ENCODE measurements at places on chromosomes 16 and 17.

DNA sequence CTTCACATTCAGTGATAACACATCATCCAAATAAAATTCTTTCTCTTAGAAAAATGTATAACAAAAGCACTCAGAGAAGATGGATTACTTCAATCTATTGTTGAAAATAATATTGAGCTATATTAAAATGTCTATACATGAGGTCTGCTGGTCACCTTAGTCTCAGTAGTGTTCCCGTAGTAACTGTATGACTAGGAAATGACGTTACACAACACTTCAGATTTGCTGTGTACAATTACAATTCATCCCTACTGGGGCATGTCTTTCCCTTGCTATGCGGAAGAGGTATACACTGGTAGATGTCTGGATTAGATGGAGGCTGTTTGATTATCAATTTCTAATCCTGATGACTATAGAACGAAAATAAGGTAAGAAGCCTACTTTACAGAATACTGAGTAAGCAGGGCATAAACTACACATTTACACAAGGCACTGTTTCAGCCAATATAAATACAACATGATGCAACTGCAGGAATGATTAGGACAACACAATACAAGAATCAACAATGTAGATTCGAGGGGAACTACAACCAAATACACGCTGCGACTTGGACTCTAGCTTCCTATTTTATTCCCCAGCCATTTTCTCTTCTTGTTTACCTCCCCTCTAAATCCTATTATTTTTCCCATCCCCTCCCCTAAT, 982.5 kb upstream of the CDH8 start:
- no peak for DNase-seq

DNA sequence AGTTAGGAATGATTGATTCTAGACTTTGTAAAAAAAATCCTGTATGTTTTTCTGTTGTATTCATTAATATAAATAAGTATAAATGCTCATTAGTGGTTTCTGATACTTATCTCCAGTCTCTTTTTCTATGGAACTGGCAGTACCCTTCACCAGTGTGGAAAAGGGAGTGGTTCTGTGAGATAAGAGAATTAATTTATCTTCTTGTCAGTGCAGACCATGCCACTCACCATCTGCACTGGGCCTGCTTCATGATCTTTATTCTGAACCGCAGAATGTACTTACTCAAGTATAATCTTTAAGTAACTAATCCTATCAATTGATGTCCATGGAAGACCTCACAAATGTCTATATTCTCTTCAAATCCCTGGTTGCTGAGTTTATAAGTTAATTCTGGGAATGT, 836.1 kb upstream of the CDH8 start:
- no peak for DNase-seq

- no peak for DNase-seq
Observed at GRCh38 chr17:45050481-45051059, 862 bp downstream of the DCAKD start.

DNA sequence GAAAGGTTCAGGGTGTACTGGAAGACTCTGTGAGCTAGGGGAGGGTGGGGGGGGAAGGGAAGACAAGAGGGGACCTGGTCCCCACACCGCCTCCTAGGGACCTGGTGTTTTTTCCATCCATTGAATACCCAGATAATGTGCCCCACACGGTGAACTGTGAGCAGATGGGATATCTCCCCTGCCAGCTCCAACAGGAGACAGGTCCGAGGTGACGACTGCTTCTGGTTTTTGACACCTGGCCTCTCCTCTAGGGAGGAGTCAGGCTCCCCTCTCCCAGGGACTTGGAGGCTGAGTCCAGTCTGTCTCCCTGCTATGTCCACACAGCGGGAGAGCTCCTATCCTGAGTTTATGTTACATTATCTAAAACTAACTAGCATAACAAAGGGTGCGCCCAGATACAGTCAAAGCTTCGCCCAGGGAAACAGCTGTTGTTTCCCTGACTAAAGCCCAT, 1.8 kb downstream of the MARVELD3 start:
- DNase-seq, result no peak

DNA sequence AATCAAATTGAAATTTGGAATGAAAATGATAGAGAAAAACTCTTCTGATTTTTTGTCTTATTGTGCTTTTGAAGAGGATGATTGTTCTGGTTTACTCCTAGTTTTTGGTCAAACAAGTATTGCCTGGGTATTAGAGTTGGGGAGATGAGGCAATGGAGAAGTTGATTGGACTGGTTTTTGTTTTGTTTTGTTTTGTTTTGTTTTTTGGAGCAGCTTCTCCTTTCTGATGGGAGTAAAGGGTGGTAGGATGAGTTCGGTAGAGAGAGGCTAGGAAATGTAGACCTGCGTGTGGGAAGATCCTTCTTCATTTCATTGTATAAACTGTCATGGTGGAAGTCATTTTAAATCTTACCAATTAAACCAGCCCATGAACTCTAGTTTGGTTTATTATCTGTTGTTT, 17.7 kb downstream of the ATP6V0A1 start:
- DNase-seq, result no peak

- no peak for DNase-seq
Observed at GRCh38 chr17:71180801-71181385, 939.9 kb upstream of the SOX9 start.

- no peak for DNase-seq
Observed at GRCh38 chr16:69709456-69710084, 16.8 kb downstream of the NQO1 start.

GRCh38 chr16:17777408-17777863, 306.7 kb upstream of the XYLT1 start:
- DNase-seq, result no peak

- DNase-seq, result no peak
Observed at GRCh38 chr17:81710514-81711308, 1.4 kb upstream of the SLC25A10 start.

- DNase-seq, result no peak
Observed at GRCh38 chr16:87507351-87508069, 14.7 kb upstream of the ZCCHC14 start.

- no peak for DNase-seq
Observed at GRCh38 chr17:33266116-33266515, 27.0 kb downstream of the ASIC2 start.

DNA sequence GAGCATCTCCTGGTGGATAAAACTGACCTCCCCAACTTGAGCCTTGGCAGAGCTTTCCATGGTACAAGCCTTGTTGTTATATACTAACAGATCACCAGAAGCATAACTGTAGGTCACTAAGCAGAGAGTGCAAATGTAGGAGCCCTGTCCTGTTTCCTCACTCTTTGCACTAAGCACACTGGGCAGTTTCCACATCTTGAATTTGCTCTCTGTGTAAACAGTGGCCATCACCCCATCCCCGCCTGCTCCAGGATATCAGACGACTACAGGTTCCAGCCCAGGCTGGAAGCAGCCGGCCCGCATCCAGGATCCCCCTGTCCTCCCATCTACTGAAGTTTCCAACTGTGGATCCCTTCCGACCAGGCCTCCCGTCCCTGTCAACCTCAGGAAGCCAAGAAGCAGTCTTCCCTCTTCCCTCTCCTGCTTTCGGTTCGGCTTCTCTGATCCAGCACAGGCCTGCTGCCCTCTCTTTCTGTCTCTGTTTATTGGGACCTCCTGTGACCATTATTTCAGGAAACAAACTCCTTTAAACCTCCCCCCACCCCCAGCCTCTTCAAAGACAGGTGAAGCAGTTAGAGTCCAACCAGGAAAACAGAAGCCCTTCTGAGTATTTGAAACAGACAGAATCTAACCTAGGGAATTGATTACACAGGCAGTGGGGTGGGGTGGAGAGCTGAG, 22.6 kb upstream of the CACNG4 start:
- DNase-seq, result no peak

- DNase-seq, result no peak
Observed at GRCh38 chr17:76924345-76925342, 56.4 kb downstream of the MGAT5B start.
